SK-N-MC (cell line): ENCODE measurements at places on chromosomes 4 and X.

DNA sequence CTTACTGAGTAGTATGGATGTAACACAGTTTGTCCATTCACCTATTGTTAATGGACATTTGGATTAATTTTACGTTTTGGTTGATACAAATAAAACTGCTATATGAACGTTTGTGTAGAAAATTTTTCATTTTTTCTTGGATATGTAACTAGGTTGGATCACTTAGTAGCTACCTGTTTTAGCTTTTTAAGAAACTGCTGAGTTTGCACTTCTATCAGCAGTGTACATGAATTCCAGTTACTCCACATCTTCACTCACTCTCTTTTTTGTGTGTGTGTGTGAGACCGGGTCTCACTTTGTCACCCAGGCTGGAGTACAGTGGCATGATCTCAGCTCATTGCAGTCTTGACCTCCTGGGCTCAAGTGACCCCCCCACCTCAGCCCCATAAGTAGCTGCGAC is 15.4 kb downstream of the LARP1B start:
- no peak for DNase-seq

DNA sequence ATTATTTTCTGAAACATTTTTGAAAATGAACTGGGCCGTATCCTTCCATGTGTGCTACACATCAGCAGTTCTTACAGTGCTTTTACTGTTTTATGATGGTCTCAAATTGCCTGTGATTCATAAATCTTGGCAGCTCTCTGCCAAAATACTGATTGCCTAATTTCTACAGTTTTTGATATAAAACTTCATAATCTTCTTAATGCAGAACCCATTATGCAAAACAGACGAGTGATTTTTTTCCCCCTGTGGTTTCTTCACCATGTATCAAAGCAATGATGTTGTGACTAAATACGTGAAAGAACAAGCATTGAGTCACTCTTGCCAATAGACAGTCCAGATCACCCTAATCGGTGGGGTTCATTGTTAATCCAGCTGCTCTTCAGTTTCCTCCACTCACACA is 156.4 kb upstream of the WDR1 start:
- no peak for DNase-seq

DNA sequence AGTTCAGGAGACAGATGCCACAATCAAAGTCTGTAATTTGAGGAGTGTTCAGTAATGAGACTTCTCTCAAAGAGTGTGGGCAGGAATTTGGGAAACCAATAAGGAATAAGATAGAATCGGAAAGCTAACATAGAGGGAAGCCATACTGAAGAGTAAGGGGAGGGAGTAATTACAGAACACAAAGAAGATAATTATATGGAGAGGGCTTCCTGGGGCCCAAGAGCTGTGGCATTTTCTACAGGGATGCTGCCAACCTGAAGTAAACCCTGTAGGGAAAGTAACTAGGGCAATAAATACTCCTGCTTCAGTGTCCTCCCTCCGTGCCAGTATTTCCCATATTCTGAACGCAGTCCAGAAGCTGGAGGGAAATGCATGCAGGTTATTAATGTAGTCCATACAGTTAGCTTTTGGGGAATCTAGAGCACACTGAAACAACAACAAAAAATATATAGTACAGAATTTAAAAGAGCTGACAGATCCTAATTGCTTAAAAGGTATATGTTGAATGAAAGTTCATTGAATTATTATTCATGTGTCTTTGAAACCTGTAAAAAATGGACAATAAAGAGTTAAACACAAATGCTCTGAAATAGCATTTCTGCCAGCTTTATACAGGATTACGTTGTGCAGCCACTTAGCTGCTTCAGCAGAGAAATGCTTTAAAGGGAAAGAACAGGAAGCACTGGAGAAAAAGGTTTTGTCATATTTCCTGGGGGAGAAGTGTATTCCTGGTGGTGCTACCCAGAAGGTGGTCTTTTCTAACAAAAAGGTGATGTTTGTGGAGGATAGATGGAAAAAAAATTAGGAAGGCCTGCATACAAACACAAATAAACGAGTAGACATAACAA is 48.0 kb downstream of the CXXC4 start:
- DNase-seq: no peak

GRCh38 chr4:55020131-55020530 is 105.3 kb downstream of the KDR start:
- DNase-seq: no peak

- no peak for DNase-seq
Measured at GRCh38 chr4:144574000-144574399, 72.0 kb upstream of the HHIP start.

DNA sequence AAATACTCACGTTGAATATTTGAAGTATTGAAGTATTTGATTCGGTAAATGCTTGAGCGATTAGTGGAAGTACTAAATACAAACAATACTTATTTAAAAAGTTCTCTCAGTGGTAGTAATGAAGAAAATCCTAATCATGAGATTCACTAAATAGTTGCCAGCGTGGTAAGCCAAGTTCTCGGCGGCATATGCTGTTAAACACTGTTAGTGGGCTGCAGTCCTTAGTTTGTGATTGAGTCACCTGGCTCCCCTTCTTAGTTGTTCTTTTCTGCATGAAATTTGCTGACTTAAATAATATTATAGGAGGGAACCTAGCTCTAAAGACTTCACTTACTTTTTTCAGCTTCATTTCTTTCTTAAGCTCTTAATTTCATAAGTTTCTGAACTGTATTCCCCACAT is 51.4 kb downstream of the STIM2 start:
- no peak for DNase-seq

DNA sequence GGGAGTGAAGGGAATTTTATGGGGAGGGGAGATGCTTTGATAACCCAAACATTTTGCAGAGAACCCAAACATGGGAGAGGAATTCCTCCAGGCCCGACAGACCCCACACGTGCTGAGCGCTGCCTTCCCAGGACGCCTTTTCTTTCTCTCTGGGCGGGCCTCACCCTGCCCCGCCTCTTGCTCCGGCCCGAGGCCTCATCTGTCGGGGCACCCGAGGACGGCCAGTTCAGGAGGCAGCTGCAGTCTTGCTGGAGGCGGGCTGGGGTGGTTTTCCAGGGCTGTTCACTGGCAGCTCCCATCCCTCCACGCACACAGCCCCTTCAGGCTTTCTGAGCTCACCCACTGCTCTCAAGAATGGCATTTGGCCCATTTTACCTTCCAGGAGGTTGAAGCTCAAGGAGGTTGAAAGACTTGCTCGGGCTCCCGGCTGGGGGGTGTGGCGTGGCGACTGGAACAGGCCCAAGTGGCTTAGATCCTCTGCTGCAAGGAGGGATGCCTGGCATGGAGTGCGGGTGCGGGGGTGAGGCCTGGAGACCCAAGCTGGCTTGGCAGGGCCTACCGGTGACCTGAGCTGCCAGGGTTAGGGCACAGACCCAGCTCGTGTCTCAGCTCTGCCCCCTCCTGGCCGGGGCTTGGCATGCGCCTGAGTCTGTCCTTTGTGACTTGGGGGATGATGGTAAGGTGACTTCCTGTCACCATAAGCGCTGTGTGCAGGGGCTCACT is 99.2 kb downstream of the PSAPL1 start:
- no peak for DNase-seq

DNA sequence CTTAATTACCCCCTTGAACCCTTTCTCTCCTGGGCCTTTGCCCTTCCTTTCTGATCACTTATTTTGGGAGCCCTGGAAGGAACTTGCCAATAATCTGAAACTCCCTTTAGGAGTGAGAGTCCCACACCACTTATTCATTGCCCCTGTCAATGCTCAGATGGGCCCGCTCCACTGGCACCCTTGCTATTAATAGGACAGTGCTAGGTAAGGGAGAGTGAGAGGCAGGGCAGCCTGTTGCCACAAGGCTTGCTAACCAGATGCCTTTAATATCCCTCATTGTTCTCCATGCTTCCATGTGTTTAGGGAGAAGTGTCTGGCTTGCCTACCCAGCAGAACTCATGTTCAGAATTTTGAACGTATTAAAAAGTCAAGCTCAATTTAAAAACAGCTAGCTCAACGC is 1.7 kb upstream of the NHS start:
- DNase-seq: no peak

DNA sequence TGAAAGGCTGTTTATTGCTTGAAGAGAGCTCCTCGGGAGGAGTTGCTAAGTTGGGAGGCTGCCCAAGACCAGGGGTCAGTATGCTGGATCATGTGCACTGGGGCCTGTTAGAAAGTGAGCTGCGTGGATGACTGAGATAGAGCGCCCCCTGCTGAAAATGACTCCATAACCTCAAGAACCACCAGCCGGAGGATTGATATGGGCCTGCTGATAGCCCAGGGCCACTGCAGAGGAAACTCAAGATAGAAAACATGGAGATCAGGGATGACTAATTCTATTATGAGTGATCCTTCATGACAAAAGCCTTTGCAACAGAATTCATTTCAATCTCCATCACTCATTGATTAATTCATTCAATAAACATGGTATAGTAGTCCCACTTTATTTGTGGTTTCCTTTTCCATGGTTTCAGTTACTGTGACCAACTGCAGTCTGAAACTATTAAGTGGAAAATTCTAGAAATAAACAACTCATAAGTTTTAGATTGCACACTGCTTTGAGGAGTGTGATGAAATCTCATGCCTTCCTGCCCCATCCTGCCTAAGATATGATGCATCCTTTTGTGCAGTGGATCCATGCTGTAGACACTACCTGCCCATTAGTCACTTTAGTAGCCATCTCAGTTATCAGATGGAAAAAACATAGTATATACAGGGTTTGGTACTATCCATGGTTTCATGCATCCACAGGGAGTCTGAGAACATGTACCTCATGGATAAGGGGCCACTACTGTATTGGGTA is 126.7 kb upstream of the MBNL3 start:
- DNase-seq: no peak

- DNase-seq: no peak
Measured at GRCh38 chr4:185238750-185239149, 29.4 kb downstream of the SNX25 start.

GRCh38 chr4:184459413-184459812 is 14.9 kb downstream of the IRF2 start:
- DNase-seq: no peak
